Smooth muscle cell of the umbilical artery (primary cell): ENCODE measurements at places on chromosomes 6 and 20. TPM values are rescaled to one million over a fixed set of nuclear protein-coding genes. Genes with fewer than 3 reads are reported as not detected.

Gene GPR63
- total RNA-seq = 0.59 and 1.2 TPM in 2 replicates

Gene CALHM5
- 6.1 and 15.1 TPM in 2 replicates for total RNA-seq

Gene ZNF334
- total RNA-seq = 2.7 and 2.8 TPM in 2 replicates

Gene NT5E
- 327 and 1,188 TPM in 2 replicates for total RNA-seq

Gene SLC25A27
- 2.4 and 3.6 TPM in 2 replicates for total RNA-seq

Gene FAM83D
- 2.1 and 11.9 TPM in 2 replicates for total RNA-seq

Gene ERVFRD-1
- total RNA-seq = not detected in 2 replicates

Gene SEL1L2
- total RNA-seq = 0.89 TPM in 1 of 2 replicates, not detected in the other

Gene DEFB128
- not detected in 2 replicates for total RNA-seq

Gene CGAS
- total RNA-seq = 5.6 and 7.1 TPM in 2 replicates

Gene BMP7
- not detected in 2 replicates for total RNA-seq

Gene RPL7L1
- total RNA-seq = 107 and 128 TPM in 2 replicates

Gene MYMX
- total RNA-seq = not detected in 2 replicates

Gene TRIM10
- total RNA-seq = not detected in 2 replicates

Gene HLA-DRB1
- total RNA-seq = not detected in 2 replicates

Gene KCNB1
- total RNA-seq = not detected in 2 replicates

Gene LAMP5
- not detected in 2 replicates for total RNA-seq

Gene DZANK1
- 1.2 and 1.5 TPM in 2 replicates for total RNA-seq

Gene SRMS
- not detected in 2 replicates for total RNA-seq

Gene BIRC7
- 0.30 TPM in 1 of 2 replicates, not detected in the other for total RNA-seq

Gene ANKRD66
- not detected in 2 replicates for total RNA-seq

Gene GMPR
- total RNA-seq = 6.1 and 7.1 TPM in 2 replicates

Gene TAGAP
- total RNA-seq = not detected in 2 replicates

Gene AGER
- 0.23 TPM in 1 of 2 replicates, not detected in the other for total RNA-seq

Gene SNTA1
- 10.9 and 18.1 TPM in 2 replicates for total RNA-seq

Gene HLA-DPA1
- total RNA-seq = 0.30 TPM in 1 of 2 replicates, not detected in the other

Gene SPATA25
- 1.1 and 2.1 TPM in 2 replicates for total RNA-seq

Gene MLIP
- total RNA-seq = not detected in 2 replicates

Gene CCDC28A
- 9.1 and 11.0 TPM in 2 replicates for total RNA-seq

Gene GNRH2
- total RNA-seq = 0.59 TPM in 1 of 2 replicates, not detected in the other

Gene PPP1R10
- total RNA-seq = 17.5 and 24.6 TPM in 2 replicates

Gene CST4
- total RNA-seq = not detected in 2 replicates

Gene COX4I2
- not detected in 2 replicates for total RNA-seq

Gene TRIM40
- not detected in 2 replicates for total RNA-seq

Gene OCSTAMP
- total RNA-seq = not detected in 2 replicates

Gene NOTCH4
- total RNA-seq = 0.42 and 1.5 TPM in 2 replicates

Gene BHLHE23
- total RNA-seq = not detected in 2 replicates

Gene LY6G6F
- total RNA-seq = not detected in 2 replicates
